Epithelial cell of alveolus of lung (primary cell): ENCODE measurements at places on chromosomes 5 and 9. TPM values are rescaled to one million over a fixed set of nuclear protein-coding genes. Genes with fewer than 3 reads are reported as not detected.

ECSCR gene
- total RNA-seq: 0.80 and 1.3 TPM in 2 replicates

RASGRF2 gene
- 7.5 and 14.2 TPM in 2 replicates for total RNA-seq

PIK3R1 gene
- total RNA-seq: 6.7 and 45.5 TPM in 2 replicates

ANKS6 gene
- 14.9 and 18.4 TPM in 2 replicates for total RNA-seq

ZSWIM6 gene
- total RNA-seq: 8.5 and 12.5 TPM in 2 replicates

ITGA2 gene
- total RNA-seq: 14.7 and 60.5 TPM in 2 replicates

KIAA0825 gene
- total RNA-seq: 2.2 and 7.7 TPM in 2 replicates

MEIKIN gene
- not detected in 2 replicates for total RNA-seq

DBH gene
- total RNA-seq: not detected in 2 replicates

DAB2 gene
- total RNA-seq: 23.0 and 44.8 TPM in 2 replicates

CD14 gene
- total RNA-seq: 0.26 and 1.8 TPM in 2 replicates

PCDHGB3 gene
- 0.39 and 6.1 TPM in 2 replicates for total RNA-seq

PCDH12 gene
- 0.64 and 1.3 TPM in 2 replicates for total RNA-seq

NFIL3 gene
- total RNA-seq: 20.8 and 95.3 TPM in 2 replicates

IFNB1 gene
- total RNA-seq: not detected in 2 replicates

SLC28A3 gene
- 0.13 TPM in 1 of 2 replicates, not detected in the other for total RNA-seq

ZDHHC11B gene
- not detected in 2 replicates for total RNA-seq

GNAQ gene
- total RNA-seq: 18.6 and 21.9 TPM in 2 replicates

SPATA31D3 gene
- total RNA-seq: not detected in 2 replicates

LRRC19 gene
- total RNA-seq: not detected in 2 replicates

EDIL3 gene
- total RNA-seq: 28.3 and 60.1 TPM in 2 replicates

TLR4 gene
- total RNA-seq: 0.64 and 1.4 TPM in 2 replicates

HRH2 gene
- not detected in 2 replicates for total RNA-seq

EEIG1 gene
- total RNA-seq: 5.3 and 6.6 TPM in 2 replicates

CCL21 gene
- total RNA-seq: not detected in 2 replicates

LCN9 gene
- not detected in 2 replicates for total RNA-seq

UAP1L1 gene
- 5.7 and 11.7 TPM in 2 replicates for total RNA-seq

GLDC gene
- total RNA-seq: 0.13 and 2.2 TPM in 2 replicates

CEMIP2 gene
- 25.6 and 81.5 TPM in 2 replicates for total RNA-seq

SLC27A6 gene
- total RNA-seq: 1.6 and 1.8 TPM in 2 replicates

FGFR4 gene
- total RNA-seq: 7.2 and 198 TPM in 2 replicates

NR5A1 gene
- total RNA-seq: not detected in 2 replicates

PCDHB9 gene
- total RNA-seq: 0.08 TPM in 1 of 2 replicates, not detected in the other

C5orf58 gene
- 1.4 TPM in 1 of 2 replicates, not detected in the other for total RNA-seq

HTR1A gene
- total RNA-seq: not detected in 2 replicates

TYRP1 gene
- total RNA-seq: 7.4 and 14.4 TPM in 2 replicates

SNCB gene
- total RNA-seq: not detected in 2 replicates

CHSY3 gene
- 1.7 and 3.7 TPM in 2 replicates for total RNA-seq

IL3 gene
- not detected in 2 replicates for total RNA-seq

DIPK1B gene
- total RNA-seq: 3.2 and 29.0 TPM in 2 replicates

OSMR gene
- total RNA-seq: 43.8 and 124 TPM in 2 replicates

CAMK4 gene
- 3.9 and 7.3 TPM in 2 replicates for total RNA-seq

PPP3R2 gene
- total RNA-seq: not detected in 2 replicates

NAIP gene
- 0.78 and 4.2 TPM in 2 replicates for total RNA-seq

CD72 gene
- total RNA-seq: 0.39 and 1.1 TPM in 2 replicates

MROH2B gene
- not detected in 2 replicates for total RNA-seq

PCDHB7 gene
- total RNA-seq: under 0.01 and 1.9 TPM in 2 replicates

SLIT3 gene
- total RNA-seq: 1.4 and 3.4 TPM in 2 replicates

JAK2 gene
- total RNA-seq: 3.3 and 4.7 TPM in 2 replicates
